Activated T-cell treated with anti-CD3 and anti-CD28 coated beads, Interleukin-2, amount 50 U/mL, for 48 hours (primary cell): ENCODE measurements at places on chromosomes 3 and 15.

GRCh38 chr3:4429648-4430350 lies 37.3 kb downstream of the SUMF1 start:
- no peak for DNase-seq

DNA sequence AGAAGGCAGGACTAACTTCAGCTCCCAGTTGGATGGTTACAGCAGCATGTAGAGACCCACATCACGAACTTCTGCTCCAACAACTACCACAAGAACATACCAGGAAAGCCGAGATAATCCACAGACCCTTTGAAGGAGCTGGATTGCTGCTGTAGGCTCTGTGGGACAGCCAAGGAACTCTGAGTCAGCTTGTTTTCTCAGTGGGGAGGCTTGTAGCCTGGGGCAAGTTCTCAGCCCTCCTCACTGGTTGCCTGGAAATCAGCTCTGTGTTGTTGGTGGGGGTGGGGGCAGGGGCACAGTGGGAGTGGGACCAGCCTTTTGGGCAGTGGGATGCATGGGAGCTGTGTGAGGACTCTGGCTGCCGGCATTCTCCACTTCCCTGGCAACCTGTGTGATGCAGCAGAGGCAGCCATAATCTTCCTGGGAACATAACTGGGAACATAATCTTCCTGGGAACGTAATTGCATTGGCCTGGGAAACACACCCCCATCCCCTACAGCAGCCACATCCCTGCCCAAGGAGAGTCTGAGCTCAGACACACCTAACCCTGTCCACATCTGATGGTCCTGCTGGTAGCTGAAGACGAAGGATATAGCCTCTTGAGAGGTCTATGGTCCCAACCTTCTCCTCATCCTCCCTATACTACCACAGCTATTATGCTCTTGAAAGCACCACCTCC lies 153.1 kb downstream of the PEAK1 start:
- no peak for DNase-seq

GRCh38 chr3:14304101-14305045 lies 98.0 kb upstream of the SLC6A6 start:
- no peak for DNase-seq

GRCh38 chr3:188003188-188004171 lies 150.5 kb upstream of the LPP start:
- no peak for DNase-seq

GRCh38 chr15:30059771-30060170 lies 23.0 kb upstream of the GOLGA8J start:
- no peak for DNase-seq

DNA sequence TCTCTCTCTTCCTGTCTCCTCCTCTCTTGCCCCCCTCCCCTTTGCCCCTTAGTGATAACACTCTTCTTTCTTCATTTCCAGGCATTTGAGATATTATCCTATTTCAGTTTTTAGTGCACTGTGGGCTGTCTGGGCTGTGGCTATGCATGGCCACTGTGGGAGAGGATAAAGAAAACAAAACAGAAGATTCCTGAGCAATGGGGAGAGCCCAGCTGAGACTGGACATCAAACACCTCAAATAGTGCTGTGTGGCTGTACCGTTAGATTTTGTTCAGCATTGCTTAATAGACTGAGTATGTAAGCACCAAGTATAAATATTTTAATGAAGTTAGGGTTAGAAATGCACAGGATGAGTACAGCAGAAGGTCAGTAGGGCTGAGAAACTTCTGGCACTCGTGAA lies 7.9 kb upstream of the GBE1 start:
- no peak for DNase-seq

GRCh38 chr3:151864423-151865101 lies 8.9 kb upstream of the SUCNR1 start:
- no peak for DNase-seq
